Anterior cingulate cortex (tissue), 58 donors: ENCODE measurements at places on chromosomes 2 and 18.

GRCh38 chr2:162090109-162090508 is 16.1 kb upstream of the DPP4 start:
- no peak for DNase-seq

DNA sequence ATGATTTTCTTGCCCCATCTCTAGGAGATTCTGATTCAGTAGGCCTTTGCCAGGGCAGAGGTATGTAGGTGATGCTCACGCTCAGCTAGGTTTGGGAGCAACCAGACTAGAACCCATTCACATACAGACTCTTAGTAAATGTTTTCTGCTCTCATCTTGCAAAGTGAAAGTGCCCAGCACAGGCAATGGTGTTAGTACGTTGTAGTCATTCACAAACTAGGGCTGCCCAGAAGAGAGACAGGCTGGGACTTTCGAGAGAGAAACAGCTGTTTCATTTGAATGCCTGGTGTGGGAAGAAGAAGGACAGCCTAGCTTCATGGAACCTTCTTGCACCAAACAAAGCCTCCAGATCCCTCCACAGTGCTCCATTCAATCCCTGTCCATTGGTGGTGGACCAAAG is 19.4 kb downstream of the DDX18 start:
- no peak for DNase-seq

- no peak for DNase-seq
Measured at GRCh38 chr2:134232868-134233727, 20.8 kb upstream of the MGAT5 start.

DNA sequence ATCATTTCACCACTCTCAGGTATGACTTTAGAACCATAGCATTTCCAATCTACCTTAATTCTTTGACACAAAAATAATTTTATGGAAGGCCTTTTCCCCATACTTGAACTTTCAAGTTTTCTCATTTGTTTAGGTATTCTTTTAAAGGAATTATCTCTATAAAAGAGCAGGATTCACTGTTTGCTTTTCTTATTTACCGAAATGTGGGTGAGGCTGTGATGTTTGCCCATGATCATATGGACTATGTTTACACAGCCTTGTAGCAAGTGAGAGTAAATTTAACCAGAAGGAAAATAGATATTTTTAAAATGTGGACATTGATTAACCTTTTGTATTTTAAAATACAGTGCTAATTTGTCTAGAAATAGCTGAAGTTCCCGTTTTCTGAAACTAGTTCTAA is 26.3 kb downstream of the CAB39 start:
- no peak for DNase-seq

- DNase-seq: no peak
Measured at GRCh38 chr2:159953136-159953823, 109.1 kb downstream of the PLA2R1 start.

DNA sequence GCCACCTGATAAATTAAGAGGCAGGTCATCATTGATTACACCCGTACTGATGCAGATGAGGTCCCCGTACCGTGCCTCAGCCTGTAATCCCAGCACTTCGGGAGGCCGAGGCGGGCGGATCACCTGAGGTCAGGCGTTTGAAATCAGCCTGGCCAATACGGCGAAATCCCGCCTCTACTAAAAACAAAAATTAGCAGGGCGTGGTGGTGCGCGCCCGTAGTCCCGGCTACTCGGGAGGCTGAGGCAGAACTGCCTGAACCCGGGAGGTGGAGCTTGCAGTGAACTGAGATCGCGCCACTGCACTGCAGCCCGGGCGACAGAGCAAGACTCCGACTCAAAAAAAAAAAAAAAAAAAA is 683 bp upstream of the ENOSF1 start:
- no peak for DNase-seq

GRCh38 chr2:52831216-52831615 is 936.4 kb upstream of the CHAC2 start:
- no peak for DNase-seq

DNA sequence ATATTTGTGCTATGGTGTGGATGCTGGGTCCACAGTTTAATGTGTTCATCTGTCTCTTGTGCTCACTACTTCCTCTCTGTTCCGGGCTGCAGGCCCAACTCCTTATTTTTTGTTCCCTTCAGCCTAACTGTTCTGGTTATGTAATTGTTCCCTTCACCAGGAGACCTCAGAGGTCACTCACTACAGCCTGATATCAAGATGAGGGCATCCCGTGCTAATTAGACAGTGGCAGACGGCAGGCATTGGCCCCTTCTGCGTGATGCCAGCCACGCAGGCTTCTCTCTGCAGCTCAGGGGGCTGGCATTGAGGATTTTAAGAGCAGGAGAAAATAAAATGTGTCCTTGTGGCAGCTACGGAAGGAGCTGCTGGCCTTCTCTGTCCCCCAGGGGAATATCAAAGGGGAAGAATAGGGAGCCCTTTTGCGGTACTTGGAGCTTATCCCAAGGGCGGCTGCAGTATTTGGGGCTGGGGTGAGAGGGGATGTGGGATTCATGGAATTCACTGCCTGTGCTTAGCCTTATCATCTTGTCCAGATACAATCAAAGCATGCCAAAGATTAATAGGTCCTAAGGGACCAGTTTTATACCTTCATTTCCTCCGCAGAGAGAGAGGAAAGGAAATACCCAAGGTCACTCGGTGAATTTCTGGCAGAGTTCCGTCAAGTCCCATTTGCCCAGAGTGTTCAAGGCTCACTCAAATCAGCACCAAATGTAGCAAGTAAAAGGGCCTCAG is 53.3 kb upstream of the TRIB2 start:
- no peak for DNase-seq

DNA sequence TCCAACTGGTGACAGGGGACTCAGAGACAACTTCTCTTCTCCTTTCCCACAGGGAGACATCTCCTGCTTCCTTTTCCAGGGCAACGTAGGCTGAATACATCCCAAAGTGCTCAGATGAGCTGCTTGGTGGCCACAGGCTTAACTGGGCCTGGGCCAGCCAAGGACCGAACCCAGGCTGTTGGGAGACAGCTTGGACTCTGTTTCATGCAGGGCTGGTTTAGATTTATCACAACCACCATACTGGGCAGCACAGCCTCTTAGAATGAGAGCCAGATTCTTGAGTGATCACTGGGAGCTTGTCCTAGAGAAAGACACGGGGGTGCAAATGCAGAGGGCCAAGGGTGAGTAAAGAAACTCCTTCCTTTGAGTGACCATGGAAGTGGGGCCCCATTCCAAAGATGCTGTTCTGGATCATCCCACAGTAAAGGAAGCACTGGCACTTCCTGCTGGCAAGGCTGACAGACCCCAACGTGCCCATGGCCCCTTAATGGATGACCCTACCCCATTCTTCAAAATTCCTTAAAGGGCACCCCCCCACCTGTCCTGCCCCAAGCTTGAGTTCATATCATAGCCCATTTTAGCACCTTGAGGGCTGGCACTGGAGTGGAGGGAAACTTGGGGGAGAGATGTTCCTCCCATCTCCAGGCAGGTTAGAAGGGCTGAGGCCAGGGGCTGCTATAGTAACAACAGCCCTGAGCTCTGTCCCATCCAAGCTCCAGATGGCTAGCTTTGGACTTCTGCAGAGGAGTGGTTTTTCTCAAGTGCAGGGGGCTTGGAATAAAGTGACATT is 84.1 kb downstream of the CAPN13 start:
- no peak for DNase-seq

DNA sequence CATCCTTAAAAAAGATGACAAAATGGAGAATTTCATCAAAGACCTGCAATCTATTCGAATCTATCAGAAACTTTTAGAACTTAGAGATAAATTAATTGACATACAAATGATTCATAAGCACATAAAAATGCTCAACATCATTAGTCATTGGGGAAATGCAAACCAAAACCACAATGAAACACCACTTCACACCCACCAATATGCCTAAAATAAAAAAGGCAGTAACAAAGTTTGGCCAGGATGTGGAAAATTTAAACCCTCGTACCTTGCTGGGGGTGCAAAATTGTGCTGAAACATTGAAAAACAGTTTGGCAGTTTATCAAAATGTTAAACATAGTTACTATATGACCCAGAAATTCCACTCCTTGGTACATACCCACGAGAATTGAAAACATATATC is 11.5 kb upstream of the EIF2AK3 start:
- no peak for DNase-seq

- no peak for DNase-seq
Measured at GRCh38 chr2:44951714-44952113, 10.2 kb downstream of the SIX3 start.

- DNase-seq: no peak
Measured at GRCh38 chr2:158741625-158742024, 53.5 kb upstream of the DAPL1 start.

DNA sequence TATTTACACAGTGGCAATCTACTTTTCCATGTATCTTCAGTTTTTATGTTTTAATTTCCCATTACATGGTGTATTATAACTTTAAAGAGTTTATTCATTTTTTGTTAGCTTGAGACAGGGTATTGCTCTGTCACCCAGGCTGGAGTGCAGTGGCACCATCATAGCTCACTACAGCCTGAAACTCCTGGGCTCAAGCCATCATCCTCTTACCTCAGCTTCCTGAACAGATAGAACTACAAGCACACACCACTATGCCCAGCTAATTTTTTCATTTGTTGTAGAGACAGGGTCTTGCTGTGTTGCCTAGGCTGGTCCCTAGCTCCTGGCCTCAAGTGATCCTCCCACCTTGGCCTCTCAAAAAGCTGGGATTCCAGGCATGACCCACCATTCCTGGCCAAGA is 66.8 kb downstream of the COA5 start:
- no peak for DNase-seq

GRCh38 chr2:66536997-66537396 is 102.1 kb downstream of the MEIS1 start:
- DNase-seq: no peak

- no peak for DNase-seq
Measured at GRCh38 chr18:6449213-6449612, 34.5 kb upstream of the L3MBTL4 start.

DNA sequence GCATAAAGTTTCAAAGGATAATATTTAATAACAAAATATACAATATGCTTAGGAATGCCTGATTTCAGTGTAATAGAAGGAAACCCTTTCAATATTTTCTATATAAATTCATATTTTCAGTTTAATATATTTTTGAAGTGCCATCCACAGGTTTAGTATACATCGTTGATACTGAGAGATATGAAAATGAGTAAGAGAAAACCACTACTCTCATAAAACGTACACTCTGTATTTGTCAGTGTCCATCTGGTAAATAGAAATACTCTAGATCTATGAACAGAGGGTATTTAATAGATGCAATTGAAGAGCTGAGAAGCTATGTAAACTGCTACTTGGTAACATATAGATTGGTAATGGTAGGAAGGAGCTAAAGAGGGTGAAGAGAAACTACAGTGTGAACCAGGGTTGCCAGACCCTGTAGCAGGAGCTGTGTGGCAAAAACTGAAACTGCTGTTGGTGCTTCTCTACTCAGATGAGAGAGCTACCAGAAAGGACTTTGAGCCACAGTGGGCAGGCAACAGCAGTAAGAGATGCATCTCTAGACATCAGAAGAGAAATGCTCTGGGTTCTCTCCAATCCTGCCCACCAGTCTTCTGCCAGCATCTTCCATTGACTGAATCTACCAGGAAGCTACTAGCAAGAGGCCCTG is 187.4 kb downstream of the CCDC102B start:
- DNase-seq: no peak

- no peak for DNase-seq
Measured at GRCh38 chr2:28407131-28407975, 14.7 kb downstream of the FOSL2 start.

GRCh38 chr2:3291113-3291512 is 86.5 kb downstream of the EIPR1 start:
- no peak for DNase-seq

DNA sequence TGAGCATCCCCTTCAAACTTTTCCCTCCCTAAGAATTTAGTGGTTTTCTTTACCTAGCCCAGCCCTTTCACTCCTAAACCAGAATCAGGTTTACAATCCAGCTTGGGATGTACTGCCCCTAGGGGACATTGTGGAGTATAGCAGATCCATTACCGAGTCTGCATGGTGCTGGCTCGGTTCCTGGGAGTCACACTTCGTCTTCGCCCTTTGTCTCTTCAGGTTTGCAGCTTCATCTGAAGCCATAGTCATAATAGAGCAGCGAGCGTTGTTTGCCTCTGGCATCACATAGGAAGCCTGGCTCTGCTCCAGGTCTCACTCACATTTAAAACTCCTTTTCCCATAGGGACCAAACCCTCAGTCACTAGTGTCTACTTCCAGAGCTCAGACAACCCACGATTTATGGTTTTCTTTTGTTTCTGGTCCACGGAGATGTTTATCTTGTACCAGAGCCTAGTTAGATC is 16.8 kb upstream of the LYPD6 start:
- no peak for DNase-seq

DNA sequence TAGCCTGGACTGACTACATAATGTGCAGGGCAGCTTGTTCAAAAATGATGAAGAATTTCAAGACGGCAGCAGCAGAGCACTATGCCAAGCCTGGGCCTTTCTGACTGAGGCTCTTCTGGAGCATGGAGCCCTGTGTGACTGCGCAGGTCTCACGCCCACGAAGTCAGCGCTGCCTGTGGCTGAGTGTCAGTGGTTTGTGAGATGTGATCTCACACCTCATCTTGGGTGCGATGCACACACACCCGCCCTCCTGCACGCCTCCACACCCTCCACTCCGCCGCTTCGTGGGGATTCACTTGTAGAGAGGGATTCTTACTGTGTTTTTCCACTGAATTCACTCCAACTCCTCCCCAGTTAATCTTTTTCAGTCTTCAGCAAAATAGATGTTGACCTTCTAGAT is 103.9 kb downstream of the VIT start:
- no peak for DNase-seq

DNA sequence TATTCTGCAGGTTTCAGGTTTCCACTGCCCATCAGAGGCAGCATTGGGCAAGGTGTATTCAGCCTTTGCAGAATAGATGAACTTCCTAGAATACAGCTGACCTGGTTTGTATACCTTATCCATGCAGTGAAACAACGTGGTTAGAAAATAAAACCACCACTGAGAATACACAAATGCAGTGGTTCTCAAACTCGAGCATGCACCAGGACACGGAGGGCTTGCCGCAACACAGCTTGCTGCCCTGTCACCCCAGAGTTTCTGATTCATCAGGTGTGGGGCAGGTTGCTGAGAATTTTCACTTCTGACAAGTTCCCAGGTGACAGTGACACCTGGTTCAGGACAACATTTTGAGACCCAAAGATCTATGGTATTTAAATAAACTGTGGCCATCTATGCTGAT is 23.4 kb upstream of the C1D start:
- DNase-seq: no peak

- DNase-seq: no peak
Measured at GRCh38 chr2:200172521-200172920, 134.0 kb upstream of the SPATS2L start.

DNA sequence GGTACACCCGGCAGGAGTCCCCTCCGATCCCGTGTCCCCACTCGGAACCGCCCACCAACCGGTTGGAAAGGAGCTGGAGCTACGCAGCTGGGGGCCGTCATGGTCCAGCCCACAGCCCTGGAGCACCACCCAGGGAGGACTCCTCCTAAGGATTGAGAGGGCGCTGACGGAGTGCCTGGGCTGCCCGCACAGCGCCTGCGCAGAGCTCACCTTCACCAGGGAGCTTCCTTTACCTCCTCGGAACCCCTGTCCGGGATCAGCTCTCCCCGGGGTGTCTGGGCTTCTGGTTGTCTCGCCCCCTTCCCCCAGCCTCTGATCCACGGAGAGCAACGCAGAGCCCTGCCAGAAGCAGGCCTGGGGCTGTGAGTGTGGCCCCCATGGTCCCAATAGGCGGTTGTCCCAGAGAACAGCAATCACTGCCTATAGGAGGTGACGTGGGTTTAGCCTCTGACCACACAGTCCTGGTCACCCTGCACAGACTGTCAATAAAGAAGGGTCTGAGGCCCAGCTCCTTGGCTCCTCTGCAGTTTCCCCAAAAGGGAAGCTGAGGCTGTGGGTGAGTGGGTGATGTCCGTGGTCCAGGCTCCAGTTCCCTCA is 14.6 kb downstream of the ALPG start:
- no peak for DNase-seq
